ENCODE measurements at places on chromosomes 5 and 9.
A peak's percentile ranks its signal among the peaks of the same experiment; 100 is the strongest.

DNA sequence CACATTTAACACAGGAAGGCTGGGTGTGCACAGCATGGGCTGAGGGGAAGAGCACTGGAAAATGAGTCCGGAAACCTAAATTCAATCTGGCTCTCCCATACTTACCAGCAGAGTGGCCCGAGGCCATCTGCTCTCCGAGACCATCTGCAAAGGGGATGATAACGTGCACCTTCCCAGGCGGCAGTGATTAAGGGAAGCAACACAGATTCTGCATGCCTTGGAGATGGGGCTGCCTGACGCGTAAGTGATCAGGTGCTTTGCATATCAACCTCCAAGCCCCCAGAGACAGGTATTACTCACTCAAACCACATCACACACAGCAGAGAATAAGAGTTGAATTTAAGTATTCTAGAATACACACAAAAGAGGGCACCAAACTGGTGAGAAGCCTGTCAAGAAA lies 9.1 kb downstream of the EPB41L4B start:
- no peak for DNase-seq

- DNase-seq = no peak
These were observed 298.9 kb downstream of the TMEM38B start for GRCh38 chr9:105993116-105993854.

GRCh38 chr9:123697686-123698085 lies 232.2 kb downstream of the DENND1A start:
- DNase-seq = no peak

DNA sequence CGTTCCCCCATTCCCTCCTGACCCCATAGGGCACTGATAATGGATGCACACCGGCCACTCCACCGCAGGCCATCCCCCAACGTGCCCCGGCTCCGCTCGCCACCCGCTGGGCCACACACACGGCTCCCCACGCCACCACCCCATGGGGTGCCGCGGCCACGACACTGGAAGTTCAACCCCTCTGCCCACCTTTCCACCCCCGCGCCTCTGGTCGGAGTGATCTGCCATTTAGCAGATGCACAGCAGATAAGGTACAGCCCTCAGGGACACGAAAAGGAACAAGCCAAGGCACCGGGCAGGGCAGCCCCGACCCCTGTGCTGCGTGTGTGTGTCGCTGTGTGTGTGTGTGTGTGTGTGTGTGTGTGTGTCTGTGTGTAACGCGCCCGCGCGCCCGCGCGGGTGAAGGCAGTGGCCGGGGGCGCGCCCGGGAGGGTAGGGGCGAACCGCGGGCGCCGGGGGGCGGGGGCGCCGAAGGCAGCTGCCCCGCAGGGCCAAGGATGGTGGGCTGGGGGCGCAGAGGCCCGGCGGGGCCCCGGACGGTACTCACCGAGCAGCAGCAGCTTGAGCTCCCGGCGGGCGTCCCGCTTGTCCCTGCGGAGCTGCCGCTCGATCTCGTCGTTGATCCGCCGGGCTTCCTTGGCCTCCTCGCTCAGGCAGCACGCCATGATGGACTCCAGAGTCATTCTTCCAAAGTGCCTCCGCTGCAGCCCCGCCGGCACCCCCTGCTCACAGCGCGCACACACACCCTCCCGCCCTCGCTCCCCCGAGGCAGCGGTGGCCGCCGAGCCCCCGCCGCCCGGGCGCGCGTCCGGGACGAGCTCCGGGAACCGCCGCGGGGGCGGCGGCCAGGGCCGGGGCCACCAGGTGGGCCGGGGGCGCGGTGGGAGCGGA lies 813 bp downstream of the GNAQ start:
- DNase-seq = peak; percentile 58

- DNase-seq = no peak
These were observed 23.4 kb upstream of the GLRA1 start for GRCh38 chr5:151947931-151948608.

GRCh38 chr9:120937127-120937526 lies 10.5 kb upstream of the TRAF1 start:
- DNase-seq = no peak

DNA sequence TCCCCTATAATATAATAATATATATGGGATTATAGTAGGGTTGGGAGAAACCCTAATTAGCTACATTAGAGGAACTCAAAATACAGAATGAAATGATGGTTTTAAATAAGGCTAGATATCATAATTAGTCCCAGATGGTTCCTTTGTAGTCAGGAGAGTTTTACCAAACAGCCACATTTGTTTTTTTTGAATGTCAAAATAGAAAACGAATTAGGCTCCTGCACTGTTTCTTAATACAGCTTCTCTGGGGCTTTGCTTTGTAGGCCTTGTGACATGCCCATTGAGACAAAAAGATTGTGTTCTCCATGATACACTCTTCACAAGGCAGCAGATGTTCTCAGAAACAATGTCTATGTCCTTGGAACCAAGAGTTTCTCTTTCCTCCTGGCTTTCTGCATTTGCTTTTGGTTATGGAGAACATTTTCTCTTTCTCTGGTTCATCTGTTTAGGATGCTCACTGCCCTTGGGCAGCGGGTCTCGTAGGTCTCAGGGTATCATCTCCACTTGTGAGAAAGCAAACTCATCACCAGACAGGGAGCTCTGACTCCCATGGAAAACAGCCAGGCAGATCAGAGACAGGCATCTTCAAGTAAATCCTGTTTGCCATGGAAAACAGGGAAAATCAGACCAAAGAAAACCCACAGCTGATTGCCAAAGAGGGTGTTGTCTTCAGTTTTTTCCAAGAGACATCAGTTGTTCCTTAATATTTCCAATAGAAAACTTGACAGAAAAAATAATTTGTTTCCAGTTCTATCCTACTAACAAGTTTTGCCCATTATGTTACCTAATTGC lies 54.1 kb upstream of the RPS23 start:
- DNase-seq = no peak

DNA sequence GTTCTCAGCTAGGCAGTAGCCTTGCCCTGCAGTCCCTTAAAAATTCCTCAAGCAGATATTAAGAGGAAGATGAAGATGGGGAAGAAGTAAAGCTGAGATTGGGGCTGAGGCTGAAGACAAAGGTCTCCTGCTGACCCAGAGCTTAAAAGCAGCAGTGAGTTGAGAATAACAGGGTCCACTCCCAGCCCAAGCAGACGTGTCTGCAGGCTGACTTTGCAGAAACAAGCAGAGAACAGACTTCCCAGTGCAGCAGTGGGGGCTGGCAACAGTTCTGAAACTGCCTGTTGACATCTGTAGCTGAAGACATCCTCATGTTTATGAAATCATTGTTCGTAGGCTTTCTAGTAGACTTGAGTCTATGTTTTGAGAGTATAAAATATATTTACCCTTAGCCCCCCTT lies 1.1 kb downstream of the CTXN3 start:
- no peak for DNase-seq

DNA sequence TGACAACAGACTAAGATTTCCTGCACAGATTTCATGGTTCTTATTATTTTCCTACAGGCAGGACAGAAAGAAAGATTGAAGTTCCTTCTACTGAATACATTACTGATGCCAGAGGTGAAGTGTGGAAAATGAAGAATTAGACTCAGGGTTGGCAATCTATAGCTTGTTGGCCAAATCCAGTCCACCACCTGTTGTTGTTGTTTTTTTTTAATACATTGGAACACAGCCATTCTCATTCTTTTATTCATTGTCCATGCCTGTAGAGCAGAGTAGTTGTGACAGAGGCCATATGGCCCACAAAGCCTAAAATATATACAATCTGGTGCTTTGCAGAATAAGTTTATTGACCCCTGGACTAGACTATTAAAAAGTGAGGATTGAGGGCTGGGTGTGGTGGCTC lies 5.8 kb upstream of the PLPPR1 start:
- DNase-seq = no peak

GRCh38 chr5:74865804-74866595 lies at the start of gene FAM169A:
Gene FAM169A (minus strand): TSS chr5:74866387. CDS start chr5:74841676, 24,711 bp downstream.
- peak; percentile 55 for DNase-seq

DNA sequence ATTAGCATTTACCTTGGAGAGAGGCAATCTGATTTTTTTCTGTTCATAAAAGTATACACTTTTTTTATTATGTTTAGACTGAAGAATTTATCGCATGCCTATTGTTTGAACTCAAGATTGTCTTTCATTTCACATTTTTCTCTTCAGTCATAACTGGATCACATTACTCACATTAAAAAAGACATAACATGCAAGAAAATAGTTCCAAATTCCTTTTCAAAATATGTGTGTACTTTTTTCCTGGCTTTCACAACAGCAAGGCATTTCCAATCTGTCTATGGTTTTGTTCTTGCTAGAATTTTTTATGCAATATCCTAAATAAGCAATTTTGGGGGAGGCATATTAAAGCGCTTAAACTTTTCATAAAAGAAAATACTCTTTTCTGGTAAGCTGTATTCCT lies 21.2 kb downstream of the FTMT start:
- no peak for DNase-seq

- no peak for DNase-seq
These were observed 192.9 kb upstream of the HMHB1 start for GRCh38 chr5:143619040-143619439.

GRCh38 chr5:98929710-98930298 lies 997 bp upstream of the CHD1 start:
- DNase-seq = no peak

GRCh38 chr9:31078175-31078574 lies 1306.3 kb upstream of the ACO1 start:
- DNase-seq = no peak

DNA sequence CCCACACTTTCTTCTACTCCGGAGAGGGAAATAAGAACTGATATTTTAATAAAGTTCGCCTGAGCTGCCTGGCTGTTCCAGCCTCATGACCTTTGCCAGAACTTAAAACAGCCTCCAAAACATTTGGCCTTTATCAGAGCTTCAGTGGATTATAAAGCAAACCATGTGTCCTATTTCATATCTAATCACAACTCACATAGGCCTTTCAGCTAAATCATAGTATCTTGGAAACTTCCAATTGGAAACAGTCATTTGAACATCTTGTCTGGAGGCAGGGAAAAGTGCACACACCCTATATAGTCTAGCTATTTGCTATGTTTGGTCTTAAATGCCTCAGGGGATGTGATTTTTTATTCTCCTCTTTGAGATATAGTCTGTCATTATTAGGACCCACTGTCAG lies 46.0 kb upstream of the FREM1 start:
- no peak for DNase-seq

- DNase-seq = no peak
These were observed 187.4 kb upstream of the SLC24A2 start for GRCh38 chr9:19976226-19976625.

DNA sequence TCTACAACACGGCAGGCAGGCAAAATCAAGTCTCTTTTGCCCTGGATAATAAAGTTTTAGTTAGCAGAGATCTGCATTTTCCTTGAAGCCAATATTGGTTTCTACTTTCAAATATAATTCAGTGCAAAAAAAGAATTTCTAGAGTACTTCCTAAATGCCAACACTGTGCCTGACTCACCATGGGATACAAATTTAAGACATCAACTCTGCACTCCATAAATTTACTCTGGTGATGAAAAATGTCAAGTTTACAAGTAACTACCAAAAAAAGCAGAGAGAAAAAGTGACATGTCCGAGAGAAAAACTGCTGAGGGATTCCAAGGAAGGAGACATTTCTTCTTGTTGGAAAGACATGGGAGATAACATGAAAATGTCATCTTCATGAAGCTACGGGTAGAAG lies 119.7 kb downstream of the RAPGEF6 start:
- no peak for DNase-seq

GRCh38 chr5:168978015-168978414 lies 322.9 kb downstream of the SLIT3 start:
- DNase-seq = no peak

DNA sequence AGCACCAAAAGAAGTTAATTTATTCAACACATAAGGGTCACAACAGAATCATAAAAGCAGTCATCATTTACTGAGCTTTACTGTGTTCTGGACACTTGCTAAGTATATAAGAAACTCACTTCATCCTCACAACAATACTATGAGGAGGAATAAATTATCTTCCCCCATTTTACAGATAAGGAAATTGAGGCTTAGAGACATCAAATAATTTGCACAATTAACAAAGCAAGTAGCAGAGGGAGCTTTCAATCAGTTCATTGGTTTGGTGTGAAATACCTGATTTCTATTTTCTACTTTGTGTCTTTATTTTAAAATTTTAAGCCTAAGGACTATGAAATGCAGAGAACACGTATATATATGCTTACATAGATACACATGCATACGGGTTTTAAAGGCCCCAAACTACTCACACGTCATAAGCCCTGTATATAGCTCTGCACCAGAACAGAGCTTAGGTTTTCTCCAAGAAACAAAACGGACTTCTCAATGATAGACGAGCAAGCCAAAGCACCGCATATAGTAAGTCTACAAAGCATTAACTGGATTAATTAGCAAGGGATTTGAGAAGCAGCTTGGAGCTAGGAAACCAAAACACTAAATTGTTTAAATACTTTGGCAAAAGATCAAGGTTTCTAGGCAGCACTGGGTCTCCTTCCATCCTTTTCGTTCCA lies 95.6 kb downstream of the DENND1A start:
- no peak for DNase-seq

GRCh38 chr5:34498572-34498971 lies 157.6 kb upstream of the RAI14 start:
- DNase-seq = no peak

DNA sequence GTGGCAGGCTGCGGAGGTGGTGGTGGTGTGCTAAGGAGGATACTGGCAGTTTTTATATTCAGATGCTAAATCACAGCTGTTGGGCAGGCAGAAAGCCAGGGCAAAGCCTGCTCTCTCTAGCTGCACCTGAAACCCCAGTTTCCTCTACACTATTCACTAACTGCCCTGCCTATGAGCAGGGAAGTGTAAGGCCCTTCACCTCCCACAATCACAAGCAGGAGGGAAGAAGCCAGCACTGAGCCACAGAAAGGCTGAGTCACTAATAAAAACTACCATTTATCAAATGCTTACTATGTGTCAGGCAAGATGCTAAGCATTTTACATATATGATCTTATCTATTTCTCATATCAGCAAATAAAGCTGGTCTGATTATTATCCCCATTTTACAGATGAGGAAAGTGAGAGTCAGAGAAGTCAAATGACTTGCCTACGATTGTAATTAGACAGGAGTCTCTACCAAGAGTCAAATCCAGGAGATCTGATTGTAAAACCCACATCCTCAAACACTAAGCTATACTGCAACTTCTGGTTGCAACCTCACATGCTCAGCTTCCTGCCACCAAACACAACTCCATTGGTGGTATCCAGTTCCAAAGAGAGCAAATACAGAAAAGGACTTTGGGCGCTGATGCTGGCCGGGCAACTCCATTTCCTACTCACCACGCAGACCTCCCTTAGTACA lies 17.7 kb upstream of the IL6ST start:
- DNase-seq = no peak

GRCh38 chr5:6545770-6546690 lies 86.8 kb downstream of the NSUN2 start:
- no peak for DNase-seq

- DNase-seq = no peak
These were observed 70.7 kb downstream of the RFK start for GRCh38 chr9:76323490-76323889.

DNA sequence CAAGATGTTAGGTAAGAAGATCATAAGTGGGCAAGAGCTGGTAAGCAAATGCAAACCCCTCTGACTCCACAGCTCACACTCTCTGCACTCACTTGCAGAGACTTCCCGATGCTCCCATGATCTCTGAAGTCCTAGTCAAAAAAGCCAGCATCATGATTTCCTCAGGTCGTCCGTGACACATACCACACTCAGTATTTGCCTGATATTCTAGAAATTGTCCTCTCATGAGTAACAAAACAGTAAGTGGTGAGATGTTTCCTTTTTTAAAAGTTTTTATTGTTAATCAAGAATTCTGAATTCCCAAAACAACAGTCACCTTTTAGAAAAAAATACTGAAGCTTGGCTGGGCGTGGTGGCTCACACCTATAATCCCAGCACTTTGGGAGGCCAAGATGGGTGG lies 194.6 kb downstream of the DENND1A start:
- no peak for DNase-seq

GRCh38 chr5:9544502-9545135 lies 1.3 kb downstream of the SEMA5A start:
- DNase-seq = peak; percentile 95

All from endothelial cell (in vitro differentiated cells).